ENCODE measurements at places on chromosomes 13 and 19.
A peak's percentile ranks its signal among the peaks of the same experiment; 100 is the strongest.

DNA sequence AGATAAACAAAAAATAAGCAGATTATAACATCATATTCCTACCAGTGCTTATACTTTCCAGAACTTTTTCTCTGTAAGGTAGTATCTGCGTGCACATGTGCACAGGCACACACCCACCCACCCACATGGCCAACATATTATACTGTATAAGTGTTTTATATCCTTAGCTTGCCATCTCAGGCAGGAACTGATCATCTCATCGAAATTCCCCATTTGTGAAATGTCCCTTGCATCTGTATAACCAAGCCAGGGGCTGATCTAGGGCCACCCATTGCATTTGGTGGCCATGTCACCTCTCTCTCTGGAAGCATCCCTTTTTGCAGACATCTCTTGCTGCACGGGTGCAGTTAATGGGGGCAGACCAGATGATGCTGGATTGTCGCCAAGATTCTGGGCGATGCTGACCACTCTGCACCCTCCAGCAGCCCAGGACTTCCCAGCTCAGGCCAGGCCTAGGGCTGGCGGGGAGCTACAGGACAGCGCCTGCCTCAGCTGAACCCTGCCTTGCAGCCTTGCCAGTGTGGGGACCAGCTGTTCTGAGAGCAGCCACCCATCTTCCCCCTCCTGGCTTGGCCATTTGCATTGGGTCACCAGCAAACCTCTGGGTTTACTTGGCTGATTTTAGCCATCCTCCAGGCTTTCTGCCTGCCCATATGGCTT is 95.9 kb downstream of the SLC7A1 start:
- no peak for DNase-seq

GRCh38 chr19:43780706-43781525 is at the start of gene KCNN4:
KCNN4 (minus strand) TSS chr19:43780973; CDS start chr19:43780861, 112 bp downstream.
- no peak for DNase-seq

DNA sequence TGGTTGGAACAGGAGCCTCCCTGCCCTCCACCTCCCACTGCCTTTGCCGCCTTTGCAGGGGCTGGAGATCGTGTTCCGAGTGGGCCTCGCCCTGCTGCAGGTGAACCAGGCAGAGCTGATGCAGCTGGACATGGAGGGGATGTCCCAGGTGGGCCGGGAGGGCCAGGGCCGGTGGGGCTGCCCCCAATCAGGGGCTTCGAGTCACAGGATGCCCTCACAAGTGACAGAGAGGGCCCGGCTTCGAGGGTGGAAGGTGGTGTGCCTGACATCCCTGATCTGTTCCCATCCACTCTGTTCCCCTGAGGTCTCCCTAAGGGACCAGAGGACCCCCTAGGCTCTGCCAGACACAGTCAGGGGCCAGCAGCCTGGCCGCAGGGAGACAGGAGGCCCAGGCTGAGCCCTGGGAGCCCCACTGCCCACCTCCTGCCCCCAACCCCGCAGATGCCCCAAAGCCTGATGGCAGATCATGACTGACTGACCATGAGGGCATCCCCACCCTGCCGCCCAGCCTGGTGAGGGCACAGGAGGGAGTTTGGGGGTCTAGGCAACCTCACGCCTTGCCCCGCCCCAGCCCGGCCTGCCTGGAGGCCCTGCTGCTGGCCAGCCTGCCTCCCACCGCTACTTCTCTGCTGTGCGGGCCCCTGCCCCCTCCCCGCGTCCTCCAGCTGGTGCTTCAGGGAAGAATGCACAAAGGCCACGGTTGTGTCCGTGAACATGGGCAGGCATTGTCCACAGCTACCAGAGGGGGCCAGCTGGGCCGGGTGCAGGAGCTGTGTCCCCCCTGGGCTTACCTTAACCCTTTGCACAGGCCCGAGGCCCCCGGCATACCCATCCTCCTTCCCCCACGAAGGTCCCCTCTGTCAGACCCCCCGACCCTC is 21.8 kb downstream of the EVI5L start:
- DNase-seq = no peak

GRCh38 chr13:91127995-91128394 is 219.5 kb upstream of the MIR17HG start:
- DNase-seq = no peak

DNA sequence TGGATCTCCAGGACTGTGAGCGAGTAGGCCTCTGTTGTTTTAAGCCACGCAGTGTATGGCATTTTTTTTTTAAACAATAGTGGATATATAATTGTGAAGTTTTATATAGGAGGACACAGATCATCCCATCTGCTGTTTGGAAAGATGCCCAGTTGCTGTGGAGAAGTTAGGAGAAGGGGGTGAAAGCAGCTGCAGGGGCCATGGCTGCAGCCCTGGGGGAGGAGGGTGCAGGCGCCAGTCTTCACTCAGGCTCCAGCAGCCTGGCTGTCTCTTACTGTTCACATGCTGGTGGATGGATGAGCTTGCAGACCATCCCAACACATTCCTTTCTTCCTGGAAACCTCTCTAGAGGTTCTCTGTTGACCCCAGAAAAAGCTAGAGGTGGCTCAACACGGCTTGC is 242.3 kb downstream of the TEX29 start:
- DNase-seq = no peak

GRCh38 chr13:63901630-63902029 is 2486.0 kb upstream of the PCDH20 start:
- DNase-seq = no peak

DNA sequence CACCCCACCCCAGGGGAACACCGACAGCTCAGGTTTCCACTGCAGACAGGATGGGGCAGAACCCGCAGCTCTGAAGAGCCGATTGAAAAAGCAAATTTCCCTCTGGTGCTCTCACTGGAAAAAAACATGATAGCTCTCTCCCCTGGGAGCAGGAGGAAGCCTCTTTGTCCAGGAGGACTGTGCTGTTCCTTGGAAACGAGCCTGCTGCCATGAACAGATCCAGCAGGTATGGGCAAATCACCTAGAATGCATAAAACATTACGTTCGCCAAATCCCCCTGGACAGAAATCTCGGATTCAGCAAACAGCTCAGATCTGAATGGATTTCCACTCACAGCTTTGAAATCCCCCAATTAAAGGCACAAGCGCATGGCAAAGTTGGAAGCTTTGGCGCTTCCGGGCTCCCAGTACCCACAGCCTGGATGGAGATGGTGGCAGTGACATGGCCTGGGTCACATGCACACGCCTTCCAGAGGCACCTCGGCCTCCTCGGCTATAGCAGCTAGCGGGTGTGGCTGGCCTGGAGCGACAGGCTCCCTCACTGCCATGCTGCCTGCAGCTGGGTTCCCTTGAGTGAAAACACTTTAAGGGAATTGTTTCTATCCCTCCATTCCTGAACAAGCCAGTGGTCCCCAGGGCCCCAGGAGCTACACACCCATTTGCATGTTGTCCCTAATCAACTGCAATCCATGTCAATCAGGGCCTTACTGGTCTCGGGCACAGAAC is 59.1 kb downstream of the CEBPG start:
- DNase-seq = no peak

GRCh38 chr19:49921871-49922795 is 6.9 kb upstream of the ATF5 start:
- peak; percentile 29 for DNase-seq

GRCh38 chr13:30862707-30863106 is 43.4 kb upstream of the MEDAG start:
- no peak for DNase-seq

DNA sequence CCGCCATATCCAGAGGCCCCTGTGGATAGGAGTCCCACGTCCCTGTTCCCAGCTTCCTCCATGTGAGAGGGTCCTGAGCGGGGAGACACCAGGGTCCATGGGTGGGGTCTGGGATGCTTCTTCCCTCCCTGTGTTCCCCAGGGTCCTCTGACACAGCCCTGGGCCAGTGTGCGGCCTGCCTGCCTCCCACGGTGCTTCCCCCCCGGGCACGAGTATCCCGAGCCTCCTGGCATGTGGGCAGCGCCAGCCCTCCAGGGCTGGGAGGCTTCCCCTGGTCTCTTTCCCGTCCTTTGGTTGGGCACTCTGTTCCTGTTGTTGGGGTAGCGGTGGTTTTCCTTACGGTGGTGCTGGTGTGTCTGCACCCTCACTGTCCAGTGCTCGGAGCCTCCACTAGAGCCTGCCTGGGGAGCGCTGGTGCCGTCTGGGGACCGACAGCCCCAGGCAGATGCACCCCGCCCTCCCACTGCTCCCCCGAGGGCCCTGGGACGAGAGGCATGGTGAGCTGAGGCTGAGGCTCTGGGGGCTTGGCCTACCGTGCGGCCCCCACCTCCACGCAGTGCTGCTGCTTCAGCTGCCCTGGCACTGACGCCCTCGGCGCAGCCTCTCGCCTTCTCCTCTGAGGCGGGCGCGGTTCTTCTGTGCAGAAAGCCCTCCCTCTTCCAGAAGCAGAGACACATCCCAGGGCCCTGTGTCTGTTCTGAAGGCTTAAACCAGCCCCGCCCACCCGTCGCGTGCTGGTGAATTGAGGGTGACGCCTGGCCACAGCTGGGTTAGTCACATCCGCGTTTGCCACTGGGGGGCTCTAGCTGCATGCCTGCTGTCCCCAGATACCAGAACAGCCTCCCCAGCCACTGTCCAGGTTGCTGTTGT is 27.9 kb downstream of the PLEKHJ1 start:
- DNase-seq = no peak

DNA sequence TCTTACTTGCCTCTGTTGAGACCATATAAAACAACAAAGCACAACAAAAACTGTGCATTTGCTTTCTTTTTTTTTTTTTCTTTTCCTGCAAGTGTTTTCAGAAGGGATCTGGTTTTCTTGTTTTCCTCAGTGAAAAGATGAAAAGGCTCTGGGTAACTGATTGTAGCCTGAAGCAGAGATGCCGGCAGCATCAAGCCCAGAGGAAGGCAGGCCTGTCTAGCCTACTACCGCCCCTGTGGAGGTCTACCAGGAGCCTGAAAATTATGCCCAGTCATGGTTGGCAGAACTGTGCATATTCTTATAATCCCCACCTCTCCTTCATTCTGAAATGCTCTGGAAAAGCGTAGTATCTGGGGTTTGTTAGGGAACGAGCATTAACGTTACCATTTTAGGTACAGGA is 32.6 kb upstream of the MEDAG start:
- no peak for DNase-seq

GRCh38 chr19:8254286-8255001 is 45.3 kb downstream of the CERS4 start:
- no peak for DNase-seq

DNA sequence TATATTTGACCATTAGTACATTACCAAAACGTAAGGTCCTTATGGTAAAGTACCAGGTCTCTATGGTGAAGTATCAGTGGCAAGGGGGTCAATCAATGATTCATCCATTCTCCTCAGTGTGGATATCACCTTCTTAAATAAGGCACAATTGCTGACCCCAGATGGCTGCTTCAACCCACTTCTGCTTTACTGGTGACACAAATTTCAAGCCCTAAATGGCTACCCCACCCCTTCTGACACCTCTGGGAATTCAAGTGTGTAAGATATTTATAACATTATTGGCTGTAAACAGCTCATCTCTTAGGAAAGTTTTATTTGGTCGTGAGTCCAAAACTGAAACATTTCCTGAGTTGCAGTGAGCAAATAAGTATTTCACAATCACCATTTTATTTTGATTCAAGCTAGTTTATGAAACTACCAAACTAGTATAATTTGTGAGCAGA is 7.9 kb upstream of the WBP4 start:
- DNase-seq = no peak

GRCh38 chr13:74794147-74794546 is 659.9 kb upstream of the KLF12 start:
- no peak for DNase-seq

- DNase-seq = no peak
Measured at GRCh38 chr19:58440556-58440955, 603 bp upstream of the ZNF132 start.

DNA sequence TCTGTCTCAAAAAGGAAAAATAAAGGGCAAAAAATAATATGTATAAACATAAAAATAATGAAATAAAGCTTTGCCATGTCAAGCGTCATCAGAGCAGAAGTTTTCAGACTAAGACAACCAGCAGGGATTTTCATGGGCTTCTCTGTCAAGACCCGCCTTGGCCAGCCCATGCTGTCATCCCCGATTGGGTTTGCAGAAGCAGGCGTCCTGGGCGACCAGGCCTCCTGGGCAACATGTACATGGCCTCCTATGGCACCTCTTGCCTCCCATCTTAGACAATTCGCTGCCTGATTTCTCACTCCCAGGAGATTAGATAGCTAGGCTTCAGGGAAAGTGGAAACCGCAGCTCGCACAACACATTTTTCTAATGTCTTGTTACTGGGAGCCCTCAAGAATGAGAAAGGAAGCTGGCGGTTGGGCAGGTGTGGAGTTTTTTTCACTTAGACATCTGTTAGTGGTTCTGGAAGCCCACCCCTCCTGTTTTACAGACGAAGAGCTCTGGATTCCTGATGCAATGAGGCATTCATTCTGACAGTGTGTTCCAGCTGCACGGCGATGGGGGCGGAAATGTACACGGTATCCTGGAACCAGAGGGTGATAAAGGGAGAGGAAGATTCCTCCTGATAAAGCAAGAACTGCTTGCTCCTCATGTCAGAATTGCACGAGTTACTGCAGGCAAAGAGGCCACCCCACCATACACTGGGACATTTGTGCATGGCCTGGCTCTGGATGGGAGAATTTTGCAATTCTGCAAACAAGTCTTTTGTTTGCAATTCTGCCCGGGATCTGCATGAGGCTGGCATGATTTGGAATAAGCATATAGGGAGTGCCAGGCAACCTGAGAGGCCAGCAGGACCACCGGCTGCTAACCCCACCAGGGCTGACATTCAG is 47.4 kb upstream of the KATNAL1 start:
- DNase-seq = no peak

GRCh38 chr13:113816254-113816929 is 47.5 kb downstream of the GAS6 start:
- no peak for DNase-seq

DNA sequence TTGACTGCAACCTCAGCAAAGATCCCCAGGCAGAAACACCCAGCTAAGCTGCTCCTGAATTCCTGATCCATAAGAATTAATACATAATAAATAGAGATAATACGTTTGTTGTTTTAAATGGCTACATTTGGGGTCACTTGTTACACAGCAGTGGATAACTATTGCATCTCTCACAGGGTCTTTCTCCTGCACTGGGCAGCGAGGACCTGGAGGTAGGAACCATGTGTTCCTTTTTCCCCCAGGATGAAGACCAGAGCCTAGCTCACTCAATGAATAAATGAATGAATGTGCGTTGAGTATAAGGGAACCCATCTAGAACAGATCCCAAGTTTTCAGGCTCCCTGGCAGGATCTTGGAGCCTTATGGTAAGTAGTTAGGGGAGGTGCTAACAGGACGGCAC is 30.7 kb downstream of the F2RL3 start:
- no peak for DNase-seq

DNA sequence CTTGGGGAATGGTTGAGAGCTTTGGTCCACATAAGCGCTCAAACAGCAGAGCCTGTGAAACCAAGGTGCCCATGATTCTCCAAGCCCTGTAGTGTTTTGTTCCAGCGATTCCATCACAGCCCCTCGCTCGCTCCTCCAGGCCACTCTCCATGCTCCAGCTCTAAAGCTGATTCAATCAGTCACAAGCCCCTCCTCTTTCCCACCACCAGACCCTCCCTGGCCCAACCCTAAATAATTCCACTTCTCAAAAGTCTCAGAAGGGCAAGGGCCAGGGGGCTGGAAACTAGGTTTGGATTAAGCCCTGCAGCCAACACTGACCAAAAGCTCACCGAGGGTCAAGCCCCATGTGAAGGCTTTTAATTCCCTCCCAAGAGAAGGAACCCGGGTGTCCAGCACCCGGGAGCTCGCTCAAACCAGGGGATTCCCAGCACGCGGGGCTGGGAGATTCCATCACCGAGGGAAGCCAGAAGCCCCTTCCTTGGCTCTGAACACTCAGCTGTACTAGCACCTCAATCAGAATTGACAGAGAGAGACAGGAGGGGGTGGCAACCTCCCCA is 1.5 kb downstream of the ZNF296 start:
- DNase-seq = no peak

GRCh38 chr13:30370916-30371521 is 51.3 kb upstream of the UBE2L5 start:
- no peak for DNase-seq
